ENCODE measurements at places on chromosomes 1 and 21.

DNA sequence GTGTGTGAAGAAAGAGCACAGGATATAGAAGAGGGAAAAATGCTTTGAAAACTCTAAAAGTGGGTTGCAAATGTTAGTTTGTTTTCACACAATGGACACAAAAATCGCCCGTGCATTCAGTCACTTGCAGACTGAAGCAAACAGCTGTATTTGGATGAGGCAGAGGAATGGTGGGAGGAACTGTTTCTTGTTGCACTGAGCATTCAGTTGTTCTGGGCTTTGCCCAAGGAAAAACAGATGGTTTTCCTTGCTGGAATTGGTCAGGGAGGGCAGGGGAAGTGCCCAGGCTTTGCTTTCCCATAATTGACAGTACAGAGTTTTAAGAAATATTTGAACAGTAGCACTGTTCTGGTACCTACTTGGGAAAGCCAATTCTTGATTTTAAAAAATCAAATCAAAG is 19.5 kb upstream of the WARS2 start:
- DNase-seq, result no peak

- DNase-seq, result no peak
Observed at GRCh38 chr1:95655321-95656020, 421.5 kb downstream of the RWDD3 start.

DNA sequence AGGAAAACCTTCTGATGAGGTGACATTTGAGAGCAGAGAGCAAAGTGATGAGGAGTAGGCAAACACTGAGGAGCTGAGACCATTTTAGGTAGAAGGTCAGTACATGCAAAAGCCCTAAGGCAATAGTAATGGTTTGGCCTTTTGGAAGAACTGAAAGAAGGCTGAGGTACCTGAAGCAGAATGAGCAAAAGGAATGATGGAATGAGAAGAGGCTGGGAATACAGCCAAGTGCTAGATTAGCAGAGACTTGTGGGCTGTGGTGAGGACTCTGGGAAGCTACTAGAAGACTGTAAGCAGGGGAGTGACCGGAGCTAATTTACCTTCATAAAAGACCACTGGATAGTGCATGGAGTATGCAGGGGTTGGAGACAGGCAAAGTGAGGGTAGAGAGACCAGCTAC is 77.9 kb downstream of the GFI1 start:
- DNase-seq, result no peak

GRCh38 chr21:33075128-33075527 is 5.2 kb downstream of the OLIG1 start:
- no peak for DNase-seq

DNA sequence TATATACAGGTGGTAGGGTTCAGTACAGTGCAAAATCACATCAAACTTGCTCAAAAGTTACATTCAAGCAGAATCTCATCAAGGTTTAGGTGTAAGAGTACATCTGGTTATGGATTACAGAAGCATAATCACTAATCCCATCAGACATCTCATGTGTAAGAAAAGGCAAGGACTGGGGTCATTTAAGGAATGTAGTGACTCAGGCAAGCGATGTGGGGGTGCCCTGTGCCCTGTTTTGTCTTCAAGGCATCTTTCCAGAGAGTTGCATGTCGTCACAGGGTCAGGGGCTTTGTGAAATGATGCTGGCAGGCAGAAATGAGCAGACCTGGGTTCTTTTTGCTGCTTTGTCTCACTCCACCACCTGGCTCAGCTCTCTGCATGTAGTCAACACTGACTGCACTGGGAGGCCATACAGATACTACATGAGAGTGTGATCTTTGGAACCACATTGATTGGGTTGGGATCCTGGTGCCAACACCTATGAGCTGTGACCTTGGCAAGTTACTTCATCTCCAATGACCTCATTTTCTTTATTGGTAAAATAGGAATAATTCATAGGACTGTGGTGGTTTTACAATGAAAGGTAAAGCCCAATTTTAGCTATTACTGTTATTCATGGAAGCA is 8.2 kb upstream of the HHIPL2 start:
- no peak for DNase-seq
